Esophagus squamous epithelium (tissue), 5 donors: ENCODE measurements at places on chromosomes 4 and X.

DNA sequence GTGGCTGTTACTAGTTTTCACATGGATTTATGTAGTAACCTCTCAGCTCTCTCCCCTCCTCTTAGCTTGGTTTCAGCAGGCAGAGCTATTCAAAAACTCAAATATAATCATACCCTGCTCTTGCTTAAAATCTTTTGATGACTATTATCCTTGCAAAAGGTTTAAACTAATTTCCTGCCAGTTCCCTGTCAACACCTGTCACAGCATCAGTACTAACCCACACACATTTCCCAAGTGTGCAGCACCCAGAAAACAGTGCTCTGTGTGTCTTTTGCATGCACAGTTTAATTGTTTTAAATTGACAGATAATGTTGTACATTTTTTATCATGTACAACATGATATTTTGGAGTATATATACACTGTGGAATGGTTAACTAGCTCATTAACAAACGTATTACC, 202.0 kb downstream of the PAPSS1 start:
- DNase-seq = no peak

DNA sequence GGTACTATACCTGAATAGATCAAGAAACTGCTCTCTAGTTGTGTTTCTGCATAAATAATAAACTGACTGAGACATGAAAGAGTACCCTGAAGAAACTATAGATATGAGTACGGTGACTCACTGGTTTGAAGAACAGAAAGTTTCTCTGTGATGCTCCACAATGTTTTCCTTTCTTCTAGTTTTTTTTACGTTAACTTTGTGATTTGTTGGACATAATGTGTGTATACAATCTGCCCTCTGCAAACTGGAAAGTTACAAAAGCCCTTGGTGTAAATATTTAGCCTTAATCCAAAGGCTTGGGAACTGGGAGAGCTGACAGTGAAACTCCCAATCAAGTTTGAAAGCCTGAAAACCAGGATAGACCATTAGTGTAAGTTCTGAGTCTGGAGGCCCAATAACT, 31.6 kb upstream of the PAPSS1 start:
- DNase-seq = no peak

GRCh38 chr4:137583671-137584070, 51.4 kb upstream of the PCDH18 start:
- DNase-seq = no peak

DNA sequence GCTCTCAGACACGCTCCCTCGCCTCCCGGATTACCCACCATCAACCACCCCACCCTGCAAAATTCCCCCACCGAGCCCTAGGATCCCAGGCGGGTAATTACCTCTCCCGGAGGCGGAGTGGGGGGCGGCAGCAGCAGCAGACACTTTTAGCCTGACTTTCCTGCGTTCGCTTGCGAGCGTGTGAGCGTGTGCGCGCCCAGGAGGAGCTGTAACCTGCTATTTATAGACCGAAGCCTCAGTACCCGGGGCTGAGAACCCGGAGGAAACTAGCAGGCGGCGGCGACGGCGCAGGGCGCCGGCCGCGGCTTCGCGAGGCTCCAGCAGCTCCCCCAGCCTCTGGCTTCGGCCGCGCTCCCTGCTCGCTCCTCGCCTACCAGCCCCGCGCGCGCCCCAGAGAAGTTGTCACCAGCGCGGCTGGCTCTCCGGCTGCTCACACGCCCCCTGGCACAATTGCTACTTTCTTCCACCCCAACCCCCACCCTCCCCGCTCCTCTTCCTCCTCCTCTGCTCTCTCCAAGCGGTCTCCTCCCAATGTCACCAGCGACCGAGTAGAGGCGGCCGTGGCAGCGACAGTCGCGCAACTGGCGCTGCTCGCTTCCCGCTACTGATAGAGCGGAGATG, at the start of gene INPP4B:
Gene INPP4B (minus strand): TSS at position 194 of the 621 bp plus-strand sequence.
- no peak for DNase-seq

DNA sequence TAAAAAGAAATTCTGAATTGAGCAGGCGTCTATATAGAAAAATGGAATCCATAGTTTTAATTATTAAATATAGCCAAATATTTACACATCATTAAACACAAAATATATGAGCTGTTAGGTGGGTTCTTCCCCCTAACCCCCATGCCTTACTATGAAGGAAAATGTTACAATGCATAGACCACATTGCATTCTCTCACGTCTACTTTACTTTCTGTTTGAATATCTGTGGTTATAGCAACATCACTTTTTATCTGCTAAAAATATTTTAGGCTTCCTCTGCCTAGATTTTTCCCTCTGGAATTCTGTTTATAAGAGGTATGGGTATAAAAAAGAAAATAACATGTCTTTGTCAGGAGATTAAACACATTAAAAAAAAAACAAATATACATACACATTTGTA, 73.1 kb downstream of the MAML3 start:
- DNase-seq = no peak

DNA sequence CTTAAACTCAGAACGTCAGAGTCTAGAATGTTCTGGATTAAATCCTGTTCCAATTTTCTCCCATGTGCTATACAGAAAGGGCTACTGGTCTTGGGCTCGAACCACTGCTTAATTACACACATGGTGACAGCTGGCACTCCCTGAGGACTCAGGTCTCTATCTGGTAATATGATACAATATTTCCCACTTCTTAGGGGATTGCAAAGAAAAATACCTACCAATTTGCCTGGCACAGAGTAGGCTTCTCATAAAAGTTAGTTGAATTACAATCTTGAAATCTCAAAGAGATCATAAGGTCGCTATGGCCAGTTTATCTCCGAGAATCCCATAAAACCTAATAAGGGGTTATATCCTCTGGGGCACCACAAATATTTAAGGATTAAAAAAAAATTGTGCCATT, 8.6 kb downstream of the GPM6B start:
- DNase-seq = no peak

DNA sequence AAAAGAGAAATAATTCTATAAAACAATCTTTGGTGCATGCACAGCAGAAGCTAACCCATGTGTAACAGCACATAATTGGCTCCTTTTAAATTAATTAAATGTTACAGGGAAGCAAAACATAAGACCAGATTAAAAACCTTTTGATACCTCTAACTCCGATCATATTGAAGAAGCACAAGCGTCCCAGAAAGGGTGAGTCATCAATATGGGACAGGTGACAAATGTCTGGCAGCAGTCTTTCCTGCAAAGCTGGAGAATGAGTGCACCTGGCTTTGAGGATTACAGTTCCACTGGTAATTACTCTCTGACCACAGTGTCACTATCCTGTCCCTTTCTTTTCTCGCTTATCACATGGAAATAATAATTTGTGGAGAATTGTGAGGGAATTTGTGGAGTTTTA, 94.6 kb downstream of the FAM9B start:
- no peak for DNase-seq

GRCh38 chr4:25800245-25800644, 62.5 kb downstream of the SEL1L3 start:
- DNase-seq = no peak

DNA sequence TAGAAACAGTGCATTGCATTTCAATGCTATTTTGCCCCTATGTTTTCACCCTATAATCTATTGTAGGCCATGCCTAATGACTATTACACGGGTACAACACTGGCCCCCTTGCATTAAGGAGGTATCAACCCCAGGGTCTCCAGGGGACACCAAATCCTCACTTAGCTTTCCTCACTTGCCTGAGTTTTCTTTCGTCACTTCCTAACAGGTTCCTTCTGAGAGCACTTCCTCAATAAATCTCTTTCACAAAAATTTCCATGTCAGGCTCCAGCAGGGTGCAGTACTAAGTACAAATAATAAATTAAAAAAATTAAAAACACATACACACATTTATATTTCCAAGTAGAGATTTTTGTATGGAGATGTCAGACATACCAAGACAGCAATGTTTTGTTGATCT, 165.0 kb downstream of the RBM46 start:
- DNase-seq = no peak

DNA sequence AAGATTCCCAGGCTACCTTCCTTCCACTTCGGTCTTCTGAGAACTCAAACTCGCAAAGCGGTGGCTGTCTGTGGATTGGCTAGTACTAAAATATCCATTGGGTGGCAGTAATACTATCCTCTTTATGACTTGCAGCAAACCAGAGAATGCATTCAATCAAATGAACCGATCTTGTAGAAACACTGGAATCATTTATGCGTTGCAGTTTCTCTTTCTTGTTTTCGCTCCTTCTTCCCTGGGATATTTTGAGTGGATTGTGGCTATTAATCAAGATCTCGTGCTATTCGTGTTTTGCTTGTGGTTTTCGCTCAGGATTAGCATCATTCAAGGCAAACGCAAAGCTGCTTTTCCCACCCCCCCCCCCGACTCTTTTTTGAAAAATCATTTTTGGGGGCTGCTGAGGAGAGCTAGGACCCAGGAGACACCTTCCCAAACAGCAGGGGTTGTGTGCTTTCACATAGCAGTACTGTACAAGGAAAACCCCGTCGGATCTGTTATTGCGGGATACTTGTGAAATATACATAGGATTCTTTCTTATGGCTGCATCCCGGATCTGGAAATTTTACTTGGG, at the start of gene IL1RAPL1:
Gene IL1RAPL1 (plus strand): TSS at position 466 of the 571 bp plus-strand sequence.
- DNase-seq = no peak

- no peak for DNase-seq
Observed at GRCh38 chr4:107058828-107059227, 22.7 kb upstream of the DKK2 start.

- no peak for DNase-seq
Observed at GRCh38 chrX:119870626-119871131, 854 bp downstream of the RNF113A start.

DNA sequence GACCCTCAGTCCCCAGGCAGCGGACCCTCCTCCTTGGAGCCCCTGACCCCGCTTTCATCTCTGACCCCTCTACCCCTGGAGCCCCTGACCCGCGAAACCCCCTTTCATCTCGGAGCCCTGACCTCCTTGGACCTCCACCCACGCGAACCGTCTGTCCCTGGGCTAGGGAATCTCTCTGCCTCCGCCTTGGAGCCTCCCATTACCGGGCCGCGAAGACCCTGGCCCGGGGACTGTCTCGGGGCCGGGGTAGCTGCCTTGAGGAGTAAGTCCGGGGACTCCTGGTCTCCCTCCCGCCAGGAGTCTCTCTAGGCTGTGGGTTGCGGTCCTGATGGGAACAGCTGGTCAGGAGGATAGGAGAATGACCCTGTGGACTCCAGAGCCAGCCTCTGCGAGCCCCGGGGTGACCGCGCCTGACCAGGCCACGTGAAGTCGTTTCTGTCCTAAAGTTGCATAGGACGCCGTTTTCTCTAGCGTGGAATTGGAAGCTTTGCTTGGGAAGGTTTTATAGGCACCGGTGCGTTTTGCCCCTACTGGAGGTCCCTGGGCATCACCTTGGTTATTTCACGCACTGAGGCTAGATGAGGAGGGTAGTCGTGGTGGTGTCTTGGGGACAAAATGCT, 824 bp downstream of the TBC1D14 start:
- no peak for DNase-seq

DNA sequence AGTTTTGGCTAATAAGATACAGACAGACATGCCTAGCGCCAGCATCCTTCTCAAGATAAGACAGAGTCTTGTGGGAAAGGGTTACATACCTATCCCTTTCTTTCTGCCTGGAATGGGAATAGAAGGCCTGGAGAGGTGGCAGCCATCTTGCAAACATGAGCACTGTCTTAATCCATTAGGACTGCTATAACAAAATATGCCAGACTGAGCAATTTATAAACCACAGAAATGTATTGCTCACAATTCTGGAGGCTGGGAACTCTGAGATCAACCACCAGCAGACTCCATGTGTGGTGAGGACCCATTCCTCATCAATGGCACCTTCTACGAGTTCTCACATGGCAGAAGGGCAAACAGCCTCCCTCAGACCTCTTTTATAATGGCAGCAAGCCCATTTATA, 26.5 kb upstream of the NEIL3 start:
- DNase-seq = no peak

- DNase-seq = no peak
Observed at GRCh38 chr4:14092741-14093140, 465.2 kb upstream of the BOD1L1 start.

GRCh38 chr4:1211371-1211770, 37.6 kb downstream of the CTBP1 start:
- DNase-seq = no peak

- no peak for DNase-seq
Observed at GRCh38 chr4:99811850-99812249, 4.8 kb upstream of the DAPP1 start.

DNA sequence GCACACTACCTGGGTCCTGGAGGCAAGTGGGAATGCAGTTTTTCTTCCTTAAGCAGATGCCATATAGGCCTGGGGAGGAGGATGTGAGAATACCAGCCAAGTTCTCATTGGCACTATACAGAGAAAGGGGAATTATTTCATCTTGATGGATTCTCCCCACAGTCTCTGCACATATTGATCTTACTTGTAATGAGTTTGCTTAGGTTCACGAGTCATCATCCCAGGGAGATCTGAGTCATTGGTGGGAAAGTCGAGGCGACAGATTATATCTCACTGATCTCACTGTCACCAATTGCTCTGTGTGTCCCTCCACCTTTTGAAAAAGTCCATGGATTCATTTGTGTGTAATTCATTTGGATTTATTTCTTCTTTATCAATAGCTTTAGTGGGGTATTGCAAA, 156.8 kb downstream of the AR start:
- DNase-seq = no peak

GRCh38 chr4:7829652-7830580, 109.7 kb downstream of the AFAP1 start:
- no peak for DNase-seq

GRCh38 chr4:81550388-81550859, 78.7 kb upstream of the RASGEF1B start:
- no peak for DNase-seq

GRCh38 chrX:70970482-70970995, 39.6 kb upstream of the SLC7A3 start:
- no peak for DNase-seq

DNA sequence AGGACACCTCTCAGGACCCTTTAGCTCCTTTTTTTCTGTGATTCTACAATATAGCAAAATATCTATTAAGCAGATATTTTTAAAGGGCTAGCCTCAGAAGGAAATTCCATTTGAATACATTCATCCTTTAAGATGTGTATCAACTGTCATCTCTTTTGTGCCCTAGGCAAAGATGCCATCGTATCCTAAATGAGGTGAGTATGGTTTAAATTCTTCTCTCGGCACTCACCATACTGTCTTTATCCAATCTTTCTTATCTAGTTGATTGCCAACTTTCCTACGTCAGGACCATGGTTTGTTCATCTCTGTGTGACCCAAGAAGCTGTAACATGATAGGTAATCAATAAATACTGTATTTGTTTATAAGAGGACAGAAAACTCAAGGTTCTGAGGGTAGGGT, 176.0 kb downstream of the LDB2 start:
- DNase-seq = no peak

GRCh38 chr4:87654487-87655044, 4.5 kb downstream of the DMP1 start:
- DNase-seq = no peak

- DNase-seq = no peak
Observed at GRCh38 chr4:56861360-56861759, 39.9 kb upstream of the SPINK2 start.

DNA sequence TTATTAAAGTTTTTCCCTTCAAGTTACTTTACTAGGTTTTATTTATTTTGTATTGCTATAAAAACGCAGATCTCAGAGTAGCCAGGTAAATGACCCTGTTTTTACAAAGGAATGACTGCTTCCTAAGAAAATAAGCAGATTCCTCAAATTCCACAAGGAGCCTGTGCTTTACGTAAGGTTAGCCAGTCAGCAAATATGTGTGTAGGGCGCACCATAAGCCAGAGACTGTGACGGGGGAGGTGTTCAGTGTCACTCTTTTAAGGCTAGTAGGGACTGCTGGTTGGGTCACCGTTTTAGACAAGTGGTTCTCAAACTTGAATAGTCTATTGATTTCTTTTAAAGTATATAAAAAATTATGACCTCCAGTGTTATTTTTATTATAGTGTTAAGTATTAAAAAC, 119.9 kb downstream of the ANK2 start:
- no peak for DNase-seq

GRCh38 chr4:111480510-111480909, 664.7 kb upstream of the FAM241A start:
- DNase-seq = no peak
